Mammary epithelial cell (primary cell): ENCODE measurements at places on chromosomes 4 and X. TPM values are rescaled to one million over a fixed set of nuclear protein-coding genes. Genes with fewer than 3 reads are reported as not detected.

The TMSB15A gene
- total RNA-seq: not detected

DNA sequence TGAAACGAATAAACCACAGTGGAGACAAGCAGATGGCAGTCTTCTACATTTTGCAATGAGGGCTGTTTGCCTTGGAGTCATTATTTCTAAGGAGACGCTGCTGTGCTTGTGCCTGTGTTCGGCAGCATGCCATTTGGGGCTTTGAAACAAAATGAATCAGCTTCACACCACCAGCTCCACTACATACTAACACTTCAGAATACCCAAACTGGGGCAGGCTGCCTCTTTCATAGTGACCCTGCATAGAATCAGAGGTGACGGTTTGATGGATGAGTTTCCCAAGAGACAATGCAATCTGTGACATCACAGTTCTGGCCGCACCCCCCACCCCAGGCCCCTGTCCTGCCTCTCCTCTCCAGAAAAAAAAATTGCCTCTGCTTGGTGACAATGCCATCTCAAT, 57.1 kb upstream of the MID1 start:
- DNase-seq: no peak

The CTAG1A gene
- total RNA-seq: not detected in 2 replicates

The BEX4 gene
- total RNA-seq: 9.8 and 14.7 TPM in 2 replicates

The PIGA gene
- 13.3 TPM for total RNA-seq

The SLC16A2 gene
- total RNA-seq: 16.2 TPM

- DNase-seq: no peak
Measured at GRCh38 chr4:22410645-22411247, 105.1 kb downstream of the ADGRA3 start.

- DNase-seq: no peak
Measured at GRCh38 chr4:54173281-54173912, 55.7 kb upstream of the PDGFRA start.

DNA sequence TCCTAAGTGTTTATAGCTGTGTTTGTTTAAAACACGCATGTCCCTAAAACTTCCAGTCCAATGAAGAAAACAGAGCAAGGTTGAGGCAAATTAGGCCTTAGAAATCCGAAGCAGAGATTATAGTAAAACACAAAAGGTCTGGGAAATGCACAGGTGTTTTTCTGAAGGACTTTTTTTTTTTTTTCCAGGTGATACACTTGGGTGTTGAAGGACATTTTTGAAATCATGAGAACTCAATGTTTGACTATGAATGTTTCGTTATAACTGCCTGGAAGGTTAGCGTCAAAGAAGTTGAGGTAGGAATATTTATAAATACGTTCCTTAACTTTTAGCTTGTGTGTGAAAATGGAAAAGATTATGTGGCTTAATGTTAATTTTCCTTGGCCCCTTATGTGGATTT, 45.5 kb downstream of the FHIP1A start:
- no peak for DNase-seq

The CTBP1 gene
- 237 TPM for total RNA-seq

DNA sequence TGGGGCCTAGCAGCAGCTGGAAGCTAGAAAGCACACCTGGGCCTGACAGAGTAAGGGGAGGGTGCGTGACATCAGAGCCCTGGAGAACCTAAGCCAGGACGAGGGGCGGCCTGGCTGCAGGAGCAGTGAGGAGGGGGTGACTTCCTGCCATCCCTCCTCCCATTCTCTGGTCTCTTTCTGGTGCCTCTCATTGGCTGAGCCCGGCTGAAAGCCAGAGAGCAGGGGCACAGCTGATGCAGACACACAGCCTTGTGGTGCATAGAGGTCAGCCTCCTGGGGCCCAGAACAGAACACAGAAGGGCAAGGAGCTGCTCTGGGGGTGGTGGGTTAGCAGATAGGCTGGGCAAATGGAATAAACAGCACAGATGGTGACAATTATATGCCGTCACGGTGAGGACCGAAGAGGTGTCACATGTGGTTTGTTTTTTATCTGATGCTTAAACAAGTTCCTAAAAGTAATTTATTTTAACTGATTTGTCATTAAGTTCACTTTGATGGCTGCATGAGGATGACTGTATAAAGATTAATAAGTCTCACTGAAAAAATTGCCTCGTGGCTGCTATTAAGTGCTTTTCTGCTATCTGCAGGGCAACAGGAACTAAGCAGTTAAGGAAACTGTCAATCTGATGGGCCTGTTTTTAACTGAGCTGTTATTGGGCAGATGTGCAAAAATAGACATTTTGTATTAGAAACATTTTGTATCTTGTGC, 102.0 kb downstream of the FNIP2 start:
- no peak for DNase-seq

- DNase-seq: no peak
Measured at GRCh38 chr4:183493246-183493645, 11.6 kb upstream of the ING2 start.

- DNase-seq: peak; percentile 96
Measured at GRCh38 chr4:164536814-164537213, 217.1 kb upstream of the SMIM31 start.

DNA sequence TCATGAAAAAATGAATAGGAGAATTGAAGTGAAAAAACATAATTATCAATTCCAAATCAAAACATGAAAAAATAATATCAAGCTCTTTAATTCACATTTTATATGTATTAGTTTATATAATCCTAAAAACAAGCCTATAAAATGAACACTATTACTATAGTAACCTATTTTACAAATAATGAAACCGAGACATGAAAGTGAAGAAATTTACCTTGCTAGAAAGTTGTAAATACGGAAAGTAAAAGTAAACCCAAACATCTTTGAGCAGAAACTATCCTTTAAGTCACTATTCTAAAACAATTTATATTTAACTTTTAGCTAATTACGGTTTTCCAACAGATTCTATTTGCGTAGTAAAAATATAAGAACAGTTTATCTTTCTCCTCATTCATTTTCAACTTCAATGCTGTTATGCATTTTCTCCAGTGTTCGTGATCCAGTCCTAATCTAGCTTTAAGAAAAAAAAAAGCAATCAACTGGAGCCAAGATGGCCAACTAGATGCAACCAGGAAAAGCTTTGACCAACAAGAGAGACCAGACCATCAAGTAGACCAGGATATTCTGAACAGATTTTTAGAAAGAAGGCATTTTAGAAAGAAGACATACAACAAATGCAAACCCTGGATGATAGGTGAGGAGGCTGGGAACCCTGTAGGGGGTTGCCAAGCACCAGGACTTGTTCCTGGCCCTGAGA, 67.0 kb downstream of the DDX53 start:
- DNase-seq: no peak

DNA sequence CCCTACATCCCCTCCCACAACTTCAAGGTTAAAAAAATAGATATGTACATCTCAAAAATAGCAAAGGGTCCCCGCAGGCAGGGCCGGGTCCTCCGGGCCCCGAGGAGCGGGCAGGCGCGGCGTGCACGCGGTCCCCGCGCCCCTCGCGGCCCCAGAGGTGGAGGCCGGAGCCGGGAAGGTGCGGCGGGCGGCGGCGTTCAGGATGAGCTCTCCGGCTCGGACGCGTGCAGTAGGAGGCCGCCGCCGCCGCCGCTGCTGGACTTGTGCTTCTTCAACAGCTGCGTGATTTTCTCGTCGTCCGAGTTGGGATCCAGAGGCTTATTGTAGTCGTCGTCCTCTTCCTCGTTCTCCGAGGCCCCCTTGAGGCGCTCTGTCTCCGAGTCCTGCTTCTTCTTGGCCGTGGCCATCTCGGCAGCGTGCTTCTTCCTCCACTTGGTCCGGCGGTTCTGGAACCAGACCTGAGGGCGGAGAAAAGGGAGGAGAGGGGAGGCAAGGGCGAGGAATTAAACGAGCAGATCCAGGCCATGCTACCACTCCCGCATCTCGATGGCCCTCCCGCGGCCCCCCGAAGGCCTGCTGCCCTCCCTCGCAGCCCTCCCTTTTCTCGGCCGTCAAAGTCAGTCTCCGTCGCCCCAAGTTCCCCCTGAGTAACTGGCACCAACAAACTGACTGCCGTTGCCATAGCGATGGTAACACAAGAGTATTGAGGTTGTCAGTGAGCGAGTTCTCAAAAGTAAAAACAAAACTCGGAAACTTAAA, 5.8 kb downstream of the NKX6-1 start:
- no peak for DNase-seq

DNA sequence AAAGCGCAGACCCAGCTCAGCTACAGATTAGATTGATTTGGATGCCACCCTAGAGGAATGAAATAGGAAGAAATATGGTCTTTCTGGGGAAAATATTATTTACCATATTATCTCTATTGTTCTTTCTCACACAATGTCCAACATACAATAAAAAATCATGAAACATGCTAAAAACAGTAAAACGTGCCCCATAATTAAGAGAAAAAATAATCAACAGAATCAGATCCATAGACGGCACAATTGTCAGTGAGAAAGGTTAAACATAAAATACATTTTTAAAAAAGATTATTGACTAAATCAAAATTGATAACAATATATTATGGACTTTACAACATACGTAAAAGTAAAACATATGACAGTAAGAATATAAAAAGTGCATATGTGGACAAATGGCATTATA, 90.9 kb downstream of the ENPP6 start:
- DNase-seq: no peak

GRCh38 chrX:96985046-96985445, 101.3 kb downstream of the RPA4 start:
- DNase-seq: peak; percentile 27

- no peak for DNase-seq
Measured at GRCh38 chrX:136684120-136684519, 36.2 kb downstream of the CD40LG start.

DNA sequence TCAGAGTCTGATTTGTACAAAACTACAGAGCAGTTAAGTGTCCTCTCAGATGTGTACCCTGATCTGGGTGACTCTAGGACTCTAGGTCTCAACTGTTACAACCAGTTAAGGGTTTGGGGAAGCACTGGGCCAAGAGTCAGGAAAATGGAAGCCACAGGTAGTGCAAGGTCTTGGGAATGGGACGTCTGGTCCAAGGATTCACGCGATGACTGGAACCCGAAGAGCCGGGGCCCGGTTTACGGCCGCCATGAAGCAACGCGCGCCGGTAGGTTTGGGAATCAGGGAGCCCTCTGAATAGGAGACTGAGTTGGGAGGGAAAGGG, 321 bp upstream of the HPRT1 start:
- DNase-seq: no peak

DNA sequence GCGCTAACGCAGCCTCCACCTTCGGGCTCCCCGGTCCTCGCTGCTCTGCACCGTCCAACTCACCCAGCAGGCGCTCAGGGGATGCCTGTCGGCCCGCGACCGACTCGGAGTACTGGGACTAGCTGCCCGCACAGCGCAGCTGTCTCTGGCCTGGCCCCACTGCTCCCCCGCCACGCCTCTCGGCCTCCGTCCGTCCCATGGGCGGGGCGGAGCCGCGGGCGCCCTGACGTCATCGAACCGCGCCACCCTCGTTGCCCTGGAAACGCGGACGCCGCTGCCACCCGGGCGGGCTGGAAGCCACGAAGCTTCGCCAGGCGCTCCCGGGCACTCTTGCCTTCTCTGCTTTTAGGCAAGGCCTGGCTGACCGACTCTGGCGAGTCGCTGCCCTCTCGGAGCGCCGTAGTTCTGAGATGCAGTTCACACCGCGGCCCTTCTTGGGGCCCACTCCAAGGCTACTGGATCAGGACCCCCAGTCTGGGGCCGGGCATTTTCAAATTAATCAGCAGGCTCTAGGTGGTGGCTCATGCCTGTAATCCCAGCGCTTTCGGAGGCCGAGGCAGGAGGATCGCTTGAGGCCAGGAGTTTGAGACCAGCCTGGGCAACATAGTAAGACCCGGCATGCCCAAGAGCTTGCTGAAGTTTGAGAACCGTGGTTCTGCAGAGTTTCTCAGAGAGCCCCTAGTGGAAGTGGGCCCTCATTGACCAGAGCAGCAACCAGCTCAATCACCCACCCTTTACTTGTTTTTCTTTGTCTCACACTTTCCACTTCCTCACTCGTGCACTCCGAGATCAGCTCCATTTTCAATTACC, 12.0 kb downstream of the ACOX3 start:
- DNase-seq: peak; percentile 85

DNA sequence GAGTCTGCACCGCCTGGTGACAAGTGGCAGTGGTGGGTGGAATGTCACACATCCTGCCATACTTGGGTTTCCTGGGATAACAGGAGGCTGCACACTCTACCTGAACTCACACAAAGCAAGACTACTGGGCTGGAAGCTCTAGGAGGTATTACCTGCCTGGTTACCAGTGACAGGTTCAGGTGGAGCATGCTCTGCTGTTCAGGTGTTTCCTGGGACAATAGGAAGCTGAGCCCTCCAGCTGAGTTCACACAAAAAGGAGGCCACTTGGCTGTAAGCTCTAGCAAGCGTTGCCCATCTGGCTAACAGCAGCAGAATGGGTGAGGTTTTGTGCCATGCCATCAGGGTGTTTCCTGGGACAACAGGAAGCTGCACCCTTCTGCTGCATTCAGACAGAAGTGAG, 17.4 kb upstream of the UGT2B7 start:
- no peak for DNase-seq

The SOWAHD gene
- not detected in 2 replicates for total RNA-seq

DNA sequence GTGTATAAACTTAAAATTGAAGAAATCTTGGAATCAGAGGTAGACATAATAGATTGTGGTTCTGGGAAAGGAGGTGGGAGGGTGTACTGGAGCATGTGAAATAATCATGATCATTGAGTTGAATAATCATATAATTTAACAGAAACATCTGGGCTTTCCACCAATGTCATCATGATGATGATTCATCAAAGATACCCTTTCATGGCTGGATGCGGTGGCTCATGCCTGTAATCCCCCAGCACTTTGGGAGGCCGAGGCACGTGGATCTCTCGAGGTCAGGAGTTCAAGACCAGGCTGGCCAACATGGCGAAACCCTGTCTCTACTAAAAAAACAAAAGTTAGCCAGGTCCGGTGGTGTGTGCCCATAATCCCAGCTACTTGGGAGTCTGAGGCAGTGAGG, 6.7 kb upstream of the RUFY3 start:
- DNase-seq: no peak

DNA sequence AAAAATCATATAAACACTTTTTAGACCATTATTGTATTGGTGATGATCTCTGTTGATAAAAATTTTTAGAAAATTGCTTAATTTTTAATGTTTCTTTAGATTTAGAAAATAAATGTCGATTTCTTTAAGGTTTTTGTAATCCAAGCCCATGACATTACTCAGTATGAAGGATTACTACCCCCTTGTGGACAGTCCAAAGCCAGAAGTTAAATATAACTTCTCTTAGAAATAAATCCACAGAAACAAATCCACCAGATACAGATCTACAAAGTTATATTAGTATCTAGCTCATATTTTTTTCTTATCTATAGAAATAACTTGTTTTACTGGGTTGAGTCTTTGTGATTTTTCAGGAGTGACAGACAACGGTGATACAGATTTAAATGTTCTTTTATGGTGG, 18.9 kb downstream of the TIFA start:
- peak; percentile 14 for DNase-seq

The GIMD1 gene
- total RNA-seq: not detected in 2 replicates

GRCh38 chr4:124046190-124046589, 649.6 kb downstream of the SPRY1 start:
- DNase-seq: no peak

DNA sequence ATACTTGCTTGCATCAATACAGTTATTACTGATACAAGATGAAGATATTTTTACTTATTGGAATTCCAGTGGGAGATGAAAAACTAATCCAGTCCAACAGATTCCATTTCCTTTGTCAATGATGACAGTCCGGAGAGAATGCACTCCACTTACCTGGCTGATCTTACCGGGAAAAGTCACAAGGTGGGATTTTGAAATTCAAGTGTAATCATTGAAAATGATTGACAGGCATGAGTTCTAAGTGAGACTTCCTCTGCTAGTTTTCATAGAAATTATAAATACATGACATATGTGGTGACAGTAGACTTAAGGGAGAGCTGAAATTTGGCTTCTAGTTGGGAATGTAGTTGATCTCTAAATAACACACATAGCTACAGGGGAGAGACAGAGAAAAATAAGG, 859.9 kb downstream of the FAT4 start:
- DNase-seq: no peak

The USP17L15 gene
- total RNA-seq: not detected in 2 replicates

- DNase-seq: no peak
Measured at GRCh38 chr4:74203467-74203866, 45.5 kb downstream of the MTHFD2L start.
